Immature natural killer cell (primary cell): ENCODE measurements at places on chromosomes 5 and 9.

DNA sequence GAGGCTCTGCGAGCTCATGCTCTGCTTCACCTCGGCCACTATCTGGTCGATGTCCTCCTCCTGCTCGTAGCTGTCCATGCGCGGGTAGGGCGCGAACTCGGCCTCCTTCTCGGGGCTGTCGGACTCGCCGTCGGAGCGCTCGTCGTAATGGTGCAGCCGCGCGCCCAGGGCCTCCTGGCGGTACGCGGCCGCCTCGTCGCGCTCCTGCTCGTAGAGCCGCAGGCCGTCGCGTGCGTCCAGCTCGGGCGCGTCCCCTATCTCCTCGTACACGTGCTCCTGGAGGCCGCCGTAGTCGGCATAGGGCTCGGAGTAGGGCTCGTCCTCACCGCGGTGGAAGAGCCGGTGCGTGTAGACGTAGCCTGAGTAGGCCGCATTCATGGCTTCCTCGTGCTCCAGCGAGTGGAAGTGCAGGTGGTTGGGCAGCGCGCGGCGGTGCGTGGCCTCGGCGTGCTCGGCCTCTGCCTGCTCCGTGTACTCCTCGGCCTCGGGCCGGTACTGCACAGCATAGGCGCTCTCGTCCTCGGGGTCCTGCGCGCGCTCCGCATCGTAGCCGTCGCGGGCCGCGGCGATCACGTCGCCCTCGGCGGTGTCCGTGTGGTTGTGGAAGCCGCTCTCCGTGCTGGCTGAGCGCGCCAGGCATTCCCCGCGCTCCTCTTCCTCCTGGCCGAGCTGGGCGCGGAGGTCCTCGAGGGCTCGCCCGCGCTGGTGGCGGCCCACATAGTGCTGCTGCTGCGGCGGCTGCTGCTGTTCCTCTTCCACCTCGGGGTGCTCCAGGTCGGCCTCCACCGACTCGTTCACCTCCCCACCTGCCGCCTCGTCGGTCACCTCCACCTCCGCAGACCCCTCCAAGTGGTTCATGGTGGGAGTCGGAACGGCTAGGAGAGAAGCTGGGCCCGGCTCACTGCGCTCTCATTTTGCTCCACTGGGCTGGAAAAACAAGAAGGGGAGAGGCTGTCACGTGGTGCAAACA, 155.5 kb downstream of the APBA1 start:
- H3K4me3 ChIP-seq: no peak overlapping the region
- H3K27me3 ChIP-seq: no peaks in the 10 kb centered on the region
- no peak for DNase-seq
- H3K4me1 ChIP-seq: peaks cover 22% of the 10 kb centered on the region

DNA sequence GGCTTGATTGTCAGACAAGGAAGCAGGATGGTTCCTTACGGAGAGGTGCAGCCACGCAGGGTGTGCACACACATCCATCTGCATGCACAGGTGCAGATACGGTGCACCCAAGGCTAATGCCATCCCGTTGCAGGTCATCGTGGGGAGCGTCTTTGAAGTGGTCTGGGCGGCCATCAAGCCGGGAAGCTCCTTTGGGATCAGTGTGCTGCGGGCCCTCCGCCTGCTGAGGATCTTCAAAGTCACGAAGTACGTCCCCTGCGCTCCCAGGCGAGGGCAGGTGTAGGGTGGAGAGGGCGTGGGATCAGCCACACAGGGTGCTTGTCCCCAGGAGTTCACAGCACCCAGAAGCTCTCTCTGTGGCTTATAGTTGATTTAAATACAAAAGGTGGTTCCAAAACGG, 106.4 kb downstream of the CACNA1B start:
- no peak overlapping the region for H3K27ac ChIP-seq
- DNase-seq: no peak
- no peaks in the 10 kb centered on the region for H3K4me1 ChIP-seq
- H3K36me3 ChIP-seq: no peaks in the 10 kb centered on the region
- peaks cover 6% of the 10 kb centered on the region for H3K27me3 ChIP-seq

- no peaks in the 10 kb centered on the region for H3K27me3 ChIP-seq
- peak overlapping the region; percentile 88 for H3K27ac ChIP-seq
- no peak for DNase-seq
Measured at GRCh38 chr5:146744068-146744745, 134.3 kb downstream of the PPP2R2B start.

DNA sequence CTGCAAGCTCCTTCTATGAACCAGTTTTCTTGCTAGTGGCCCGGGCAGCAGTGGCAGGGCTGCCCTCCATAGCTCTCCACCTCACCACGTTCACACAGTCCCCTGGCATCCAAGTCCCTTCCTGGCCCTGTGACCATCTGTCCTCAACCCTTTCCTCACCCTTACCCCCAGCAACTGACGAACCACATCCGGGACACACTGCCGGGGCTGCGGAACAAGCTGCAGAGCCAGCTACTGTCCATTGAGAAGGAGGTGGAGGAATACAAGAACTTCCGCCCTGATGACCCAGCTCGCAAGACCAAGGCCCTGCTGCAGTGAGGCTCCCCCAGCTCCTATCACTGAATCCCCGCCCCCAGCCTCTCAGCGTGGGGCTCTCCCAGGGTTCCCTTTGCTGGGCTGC, 18.8 kb downstream of the DNM1 start:
- H3K4me1 ChIP-seq: peaks cover 15% of the 10 kb centered on the region
- H3K27ac ChIP-seq: no peak overlapping the region
- H3K27me3 ChIP-seq: no peaks in the 10 kb centered on the region
- DNase-seq: no peak
- no peak overlapping the region for H3K4me3 ChIP-seq

DNA sequence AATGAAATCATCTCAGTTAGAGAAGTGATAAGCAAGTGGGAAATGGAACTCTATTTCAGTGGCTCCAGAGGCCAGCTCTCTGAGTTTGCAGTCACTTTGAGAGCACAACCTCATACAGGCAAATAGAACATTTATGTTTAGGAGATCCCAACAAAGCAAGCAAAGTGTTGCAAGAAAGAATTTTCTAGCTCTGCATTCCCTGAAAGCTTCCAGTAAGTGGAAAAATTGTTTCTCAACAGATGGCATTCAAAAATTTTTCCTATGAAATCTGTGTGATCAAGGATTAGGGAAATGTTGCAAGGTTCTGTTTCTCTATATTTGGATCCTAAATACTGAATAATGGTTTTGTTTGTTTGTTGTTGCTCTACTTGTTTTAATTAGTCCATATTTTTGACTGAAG, 764.2 kb upstream of the ZNF608 start:
- H3K4me3 ChIP-seq: no peak overlapping the region
- no peaks in the 10 kb centered on the region for H3K27me3 ChIP-seq
- no peak for DNase-seq
- no peaks in the 10 kb centered on the region for H3K36me3 ChIP-seq

GRCh38 chr9:99220011-99220410, 1.7 kb downstream of the ALG2 start:
- no peak for DNase-seq

DNA sequence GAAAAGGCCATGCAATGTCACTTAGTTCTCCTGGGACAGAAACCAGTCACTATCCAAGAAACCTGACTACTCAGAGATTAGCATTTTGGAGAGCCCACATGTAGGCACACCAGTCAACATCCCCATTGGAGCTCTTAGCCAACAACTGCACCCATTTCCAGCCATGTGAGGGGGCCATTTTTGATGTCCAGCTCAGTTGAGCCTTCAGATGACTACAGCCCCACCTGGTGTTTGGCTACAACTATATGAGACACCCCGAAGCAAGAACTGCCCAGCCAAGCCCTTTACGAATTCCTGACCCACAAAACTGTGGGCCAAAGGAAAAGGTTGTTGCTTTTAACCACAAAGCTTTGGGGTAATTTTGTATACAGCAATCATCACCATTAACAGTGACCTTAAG, 300.1 kb downstream of the ASTN2 start:
- DNase-seq: no peak

DNA sequence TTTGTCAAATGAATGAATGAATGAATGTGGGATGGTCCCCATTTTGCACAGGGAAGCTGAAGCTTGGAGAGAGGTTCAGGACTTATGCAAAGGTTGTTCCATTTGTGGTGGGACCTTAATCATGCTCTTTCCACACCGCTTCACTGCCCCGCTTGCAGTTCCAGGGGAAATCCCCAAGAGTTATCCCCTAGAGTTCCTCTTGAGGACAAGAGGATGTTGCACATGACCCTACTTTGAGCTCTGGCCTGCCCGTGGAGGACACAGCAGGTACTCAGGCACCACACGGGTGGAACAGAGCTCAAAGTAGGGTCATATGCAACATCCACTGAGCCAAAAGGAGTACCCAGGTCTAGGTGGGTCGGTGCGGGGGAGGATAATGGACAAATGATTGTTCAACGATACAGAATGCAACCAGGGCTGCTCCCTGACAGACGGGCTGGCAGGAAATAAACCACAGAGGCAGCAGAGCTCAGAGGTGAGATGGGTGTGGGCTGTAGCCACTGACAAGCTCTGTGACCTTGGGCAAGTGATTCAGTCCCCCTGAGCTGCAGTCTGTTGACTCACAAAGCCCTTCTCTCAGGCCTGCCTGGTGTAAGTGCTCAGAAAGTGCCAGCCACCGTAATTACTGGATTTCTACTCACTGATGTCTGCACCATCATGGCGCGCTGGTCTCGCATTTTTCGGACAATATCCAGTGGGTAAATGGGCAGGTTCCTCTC, 60.3 kb upstream of the EPB41L4B start:
- H3K27me3 ChIP-seq: peaks cover 16% of the 10 kb centered on the region
- no peak overlapping the region for H3K27ac ChIP-seq
- DNase-seq: no peak
- no peaks in the 10 kb centered on the region for H3K36me3 ChIP-seq

- H3K27ac ChIP-seq: no peak overlapping the region
- no peaks in the 10 kb centered on the region for H3K4me1 ChIP-seq
Measured at GRCh38 chr5:54713923-54714581, 196.5 kb downstream of the SNX18 start.

- H3K4me3 ChIP-seq: no peak overlapping the region
- DNase-seq: no peak
- no peaks in the 10 kb centered on the region for H3K27me3 ChIP-seq
- peaks cover 8% of the 10 kb centered on the region for H3K4me1 ChIP-seq
- H3K36me3 ChIP-seq: peaks cover 8% of the 10 kb centered on the region
- H3K27ac ChIP-seq: no peak overlapping the region
Measured at GRCh38 chr9:135921749-135922310, 14.5 kb upstream of the CAMSAP1 start.

DNA sequence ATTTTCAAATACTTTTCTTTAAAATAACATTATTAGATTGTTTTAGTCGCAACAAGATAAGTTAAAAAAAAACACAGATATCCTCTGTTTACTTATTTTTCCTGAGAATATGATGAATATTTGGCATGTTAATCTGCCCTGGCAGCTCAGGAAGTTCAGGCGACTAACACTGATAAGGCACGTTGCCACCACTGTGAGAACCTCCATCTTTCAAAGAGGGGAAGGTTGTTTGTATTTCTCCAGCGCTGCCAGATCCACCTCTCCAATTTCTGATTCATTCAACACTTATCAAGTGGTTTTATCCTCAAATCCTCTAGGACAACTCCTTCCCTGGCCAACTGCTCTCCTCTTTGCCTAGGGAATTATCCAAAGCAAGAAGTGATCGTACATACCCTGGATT, 21.8 kb downstream of the CTNNAL1 start:
- no peak overlapping the region for H3K4me3 ChIP-seq
- H3K36me3 ChIP-seq: no peaks in the 10 kb centered on the region
- H3K27ac ChIP-seq: no peak overlapping the region

GRCh38 chr9:89449261-89449671, 48.6 kb downstream of the SEMA4D start:
- peak overlapping the region; percentile 92 for H3K27ac ChIP-seq
- no peak for DNase-seq
- peaks cover 95% of the 10 kb centered on the region for H3K4me1 ChIP-seq
- H3K36me3 ChIP-seq: no peaks in the 10 kb centered on the region
- peak overlapping the region; percentile 34 for H3K4me3 ChIP-seq

DNA sequence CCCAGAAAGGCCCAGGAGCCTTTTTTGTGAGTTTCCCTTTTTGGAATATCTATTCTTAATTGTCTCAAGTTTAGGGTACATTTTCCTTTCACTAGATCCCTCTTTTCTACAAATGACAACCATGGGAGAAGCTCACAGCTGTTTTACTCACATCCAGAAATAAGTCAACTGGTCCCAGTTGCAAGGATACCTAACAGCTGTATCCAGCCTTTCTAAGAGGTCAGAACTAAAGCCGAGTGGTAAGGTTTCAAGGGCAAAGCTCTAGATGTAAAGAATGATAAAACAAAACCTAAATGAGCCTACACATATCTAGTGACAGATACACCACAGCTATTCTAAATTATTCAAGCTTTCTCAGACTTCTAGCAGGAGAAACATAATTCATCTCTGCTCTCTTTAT, 4.4 kb downstream of the FGF10 start:
- H3K27ac ChIP-seq: no peak overlapping the region
- no peak overlapping the region for H3K4me3 ChIP-seq
- H3K36me3 ChIP-seq: no peaks in the 10 kb centered on the region
- peaks cover 4% of the 10 kb centered on the region for H3K27me3 ChIP-seq
- DNase-seq: no peak

DNA sequence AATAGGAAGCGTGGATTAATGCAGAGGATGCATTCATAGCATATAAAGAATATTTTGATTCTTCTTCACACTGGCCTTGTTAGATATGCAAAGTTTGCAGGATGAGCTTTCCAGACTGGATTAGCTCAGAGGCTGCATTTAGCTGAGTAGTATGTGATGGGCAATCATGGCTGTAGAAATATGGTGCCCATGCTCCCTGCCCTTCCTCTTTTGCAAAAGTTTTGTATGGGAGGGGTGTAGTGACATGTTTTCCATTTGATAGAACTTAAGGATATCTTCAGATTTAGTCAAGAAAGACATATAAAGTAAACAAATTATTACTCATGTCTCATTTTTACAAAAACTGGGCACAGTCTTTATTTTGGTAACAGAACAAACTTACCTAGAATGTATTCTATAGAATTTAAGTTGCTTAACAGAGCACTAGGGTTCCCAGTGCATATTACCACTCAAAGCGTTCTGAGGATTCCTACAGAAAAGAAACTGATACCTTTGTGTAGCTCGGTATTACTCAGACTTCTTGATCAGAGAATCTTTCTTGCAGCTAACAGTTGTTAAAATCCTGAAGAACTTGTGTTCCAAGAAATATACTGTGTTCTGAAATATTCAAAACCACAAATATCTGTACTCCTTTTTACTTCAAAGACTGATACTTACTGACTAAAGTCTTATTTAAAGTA, 9.8 kb downstream of the GTF3C4 start:
- peaks cover 1% of the 10 kb centered on the region for H3K27me3 ChIP-seq
- H3K36me3 ChIP-seq: peaks cover 32% of the 10 kb centered on the region
- DNase-seq: no peak
- no peak overlapping the region for H3K4me3 ChIP-seq
- H3K4me1 ChIP-seq: peaks cover 4% of the 10 kb centered on the region

DNA sequence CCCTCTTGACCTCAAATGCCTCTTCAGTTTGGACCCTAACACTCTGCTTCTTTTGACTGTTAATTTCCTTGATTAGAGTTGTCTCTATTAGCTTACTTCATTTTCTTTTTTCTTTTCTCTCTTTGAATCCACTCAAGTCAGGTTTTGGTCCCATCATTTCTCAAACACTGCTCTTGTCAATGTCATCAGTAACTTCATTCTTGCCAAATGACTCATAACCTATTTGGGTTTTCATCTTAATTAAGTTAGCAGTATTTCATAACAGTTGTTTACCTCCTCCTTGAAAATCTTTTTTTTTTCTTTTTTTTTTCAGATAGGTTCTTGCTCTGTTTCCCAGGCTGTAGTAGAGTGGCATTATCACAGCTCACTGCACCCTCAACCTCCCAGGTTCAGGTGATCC, 119.6 kb downstream of the PARP8 start:
- H3K4me1 ChIP-seq: peaks cover 70% of the 10 kb centered on the region
- H3K36me3 ChIP-seq: peaks cover 38% of the 10 kb centered on the region
- H3K27me3 ChIP-seq: no peaks in the 10 kb centered on the region
- peak overlapping the region; percentile 30 for H3K27ac ChIP-seq
- no peak overlapping the region for H3K4me3 ChIP-seq
- DNase-seq: no peak

- peaks cover 13% of the 10 kb centered on the region for H3K27me3 ChIP-seq
- no peak overlapping the region for H3K4me3 ChIP-seq
- H3K4me1 ChIP-seq: peaks cover 28% of the 10 kb centered on the region
- no peak for DNase-seq
- no peaks in the 10 kb centered on the region for H3K36me3 ChIP-seq
Measured at GRCh38 chr5:132013711-132014110, 2.3 kb upstream of the ACSL6 start.
